ENCODE measurements at places on chromosomes 2 and 18. TPM values are rescaled to one million over a fixed set of nuclear protein-coding genes. Genes with fewer than 3 reads are reported as not detected.

The GAD1 gene
- total RNA-seq: 0.41 TPM

The SERPINB11 gene
- total RNA-seq: not detected

The ZNF514 gene
- 17.0 TPM for total RNA-seq

The NEU2 gene
- total RNA-seq: not detected

The CYS1 gene
- 24.6 TPM for total RNA-seq

The SPDYA gene
- total RNA-seq: 0.95 TPM

The GPR17 gene
- total RNA-seq: 0.66 TPM

The ITM2C gene
- total RNA-seq: 107 TPM

The TYMS gene
- 0.55 TPM for total RNA-seq

The GPD2 gene
- total RNA-seq: 44.6 TPM

The KRTCAP3 gene
- total RNA-seq: not detected

The MLPH gene
- total RNA-seq: 1.8 TPM

The CD8A gene
- 0.99 TPM for total RNA-seq

The RNF152 gene
- 12.2 TPM for total RNA-seq

The EVX2 gene
- total RNA-seq: 1.9 TPM

The ZFP36L2 gene
- 64.6 TPM for total RNA-seq

The FBXO41 gene
- 2.6 TPM for total RNA-seq

The ALK gene
- 1.5 TPM for total RNA-seq

The NCKAP5 gene
- 0.54 TPM for total RNA-seq

The ASB18 gene
- total RNA-seq: not detected

Measured in sigmoid colon (tissue), 7 donors.